Bronchial epithelial cell (primary cell): ENCODE measurements at places on chromosomes 2 and 18.

DNA sequence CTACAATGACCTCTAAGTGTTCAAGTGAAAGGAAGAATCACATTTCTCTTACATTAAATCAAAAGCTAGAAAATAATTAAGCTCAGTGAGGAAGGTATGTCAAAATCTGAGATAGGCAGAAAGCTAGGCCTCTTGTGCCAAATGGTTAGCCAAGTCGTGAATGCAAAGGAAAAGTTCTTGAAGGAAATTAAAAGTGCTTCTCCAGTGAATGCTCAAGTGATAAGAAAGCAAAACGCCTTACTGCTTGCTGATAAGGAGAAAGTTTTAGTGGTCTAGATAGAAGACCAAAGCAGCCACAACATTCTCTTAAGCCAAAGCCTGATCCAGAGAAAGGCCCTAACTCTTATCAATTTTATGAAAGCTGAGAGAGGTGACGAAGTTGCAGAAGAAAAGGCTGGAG lies 932.3 kb upstream of the ACVR2A start:
- DNase-seq: no peak

DNA sequence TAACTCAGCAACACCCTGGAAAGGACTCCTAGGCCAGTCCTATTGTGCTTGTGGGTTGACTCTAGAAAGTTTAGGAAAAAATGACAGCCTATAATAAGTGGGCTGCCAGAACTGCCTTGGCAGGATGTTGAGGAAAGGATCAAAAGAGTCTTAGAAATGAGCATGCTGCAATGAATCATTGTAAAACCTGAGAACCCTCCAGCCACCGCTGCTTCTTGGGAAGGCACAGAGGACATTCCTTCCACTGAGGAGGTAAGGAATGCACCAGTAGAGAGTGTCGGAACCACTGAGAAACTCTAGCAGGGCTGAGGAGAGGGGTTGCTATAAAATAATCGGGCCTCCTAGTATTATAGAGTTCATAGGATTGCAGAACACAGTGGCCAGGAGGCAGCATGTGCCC lies 146.7 kb upstream of the SMIM21 start:
- DNase-seq: no peak

DNA sequence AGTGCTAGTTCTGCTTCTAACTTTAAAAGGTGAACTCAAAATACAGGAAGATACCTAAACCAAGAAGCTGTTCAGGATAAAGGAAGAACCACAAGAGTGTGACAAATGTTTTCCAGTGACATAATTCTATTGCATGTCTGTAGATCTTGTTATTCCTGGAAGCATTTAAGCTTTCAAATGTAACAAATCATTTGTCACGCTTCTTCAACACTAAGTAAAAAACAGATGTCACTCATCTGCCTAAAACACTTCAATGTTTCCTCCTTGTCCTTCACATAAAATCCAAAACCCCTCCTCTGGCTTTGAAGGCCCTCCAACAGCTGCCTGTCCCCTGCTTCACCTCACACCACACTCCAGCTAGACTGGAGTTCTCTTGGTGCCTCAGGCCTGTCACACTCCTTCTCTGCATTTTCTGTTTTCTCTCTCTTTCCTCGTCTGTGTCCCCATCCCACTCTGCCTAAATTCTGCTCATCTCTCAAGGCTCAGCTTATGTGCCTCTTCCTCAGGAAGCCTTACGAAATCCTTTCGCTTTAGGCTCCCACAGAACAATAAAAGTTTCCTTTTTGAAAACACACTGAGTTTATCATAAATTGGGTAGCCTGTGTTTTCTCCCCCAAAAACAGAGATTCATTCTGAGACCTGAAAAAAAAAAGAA lies 6.4 kb upstream of the CLEC4F start:
- DNase-seq: no peak

DNA sequence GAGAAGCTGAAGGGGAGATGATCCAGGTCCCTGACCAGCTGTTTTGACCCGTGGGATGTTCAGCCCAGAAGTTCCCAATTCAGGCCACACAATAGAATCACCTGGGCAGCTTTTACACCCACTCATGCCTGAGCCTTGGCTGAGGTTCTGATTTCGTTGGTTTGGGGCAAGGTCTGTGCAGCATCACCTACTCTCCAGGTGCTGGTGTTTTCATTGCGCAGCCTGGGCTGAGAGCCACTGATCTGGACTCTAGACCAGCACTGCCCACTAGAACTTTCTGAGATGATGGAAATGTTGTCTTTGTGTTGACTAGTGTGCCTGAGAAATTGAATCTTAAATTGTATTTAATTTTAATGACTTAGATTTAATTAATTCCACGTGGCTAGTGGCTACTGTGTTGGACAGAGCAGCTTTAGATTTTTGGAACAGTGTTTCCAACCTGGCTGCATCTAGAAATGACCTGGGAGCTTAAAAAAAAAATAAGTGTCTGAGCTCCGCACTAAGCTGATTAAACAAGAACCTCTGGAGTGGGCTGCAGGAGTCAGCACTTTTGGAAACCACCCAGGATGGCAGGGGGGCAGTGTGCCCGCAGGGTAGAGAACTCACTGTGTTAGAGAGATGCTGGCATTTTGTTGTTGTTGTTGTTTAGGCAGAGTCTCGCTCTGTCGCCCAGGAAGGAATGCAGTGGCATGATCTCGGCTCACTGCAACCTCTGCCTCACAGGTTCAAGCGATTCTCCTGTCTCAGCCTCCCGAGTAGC lies 33.7 kb downstream of the DYSF start:
- no peak for DNase-seq

- DNase-seq: no peak
Observed at GRCh38 chr18:77911971-77912605, 662.4 kb downstream of the GALR1 start.

DNA sequence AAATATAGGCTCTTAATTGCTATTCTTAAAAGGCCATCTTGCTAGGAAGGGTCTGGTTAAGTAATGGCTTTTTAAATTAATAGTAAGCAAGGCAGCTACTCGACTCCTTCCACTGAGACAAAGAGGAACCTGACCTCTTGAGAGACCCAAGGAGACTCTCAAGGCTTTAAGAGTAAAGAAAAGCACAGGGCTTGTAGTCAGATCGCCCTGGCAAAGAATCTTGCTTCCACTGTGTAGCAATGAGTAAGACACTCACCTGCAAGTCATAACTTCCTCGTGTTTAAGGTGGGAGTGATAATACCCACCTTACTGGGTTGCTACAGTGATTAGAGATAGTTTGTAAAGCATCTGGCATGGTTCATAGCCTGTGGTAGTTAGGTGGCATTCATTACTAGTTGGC lies 274.5 kb downstream of the TSN start:
- DNase-seq: peak; percentile 32

DNA sequence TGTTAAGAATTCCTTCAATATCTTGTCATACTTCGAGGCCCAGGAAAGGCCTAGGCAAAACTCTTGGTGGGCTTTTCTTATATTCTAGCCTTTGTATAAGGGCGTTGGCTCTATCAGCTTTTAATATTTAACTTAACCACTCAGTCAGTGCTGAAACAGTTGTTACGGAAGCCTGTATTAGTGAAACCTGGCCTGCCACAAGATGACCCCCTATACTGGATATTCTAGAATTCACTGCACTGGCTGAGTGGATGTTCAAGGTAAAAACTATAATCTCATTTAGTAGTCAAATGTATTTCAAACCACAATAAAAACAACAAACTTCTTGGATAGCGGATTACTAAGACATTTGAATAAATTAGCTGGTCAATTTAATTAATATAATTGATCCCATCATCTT lies 91.7 kb upstream of the HNMT start:
- DNase-seq: no peak

GRCh38 chr2:134416018-134416417 lies 162.1 kb downstream of the MGAT5 start:
- DNase-seq: no peak

- DNase-seq: no peak
Observed at GRCh38 chr2:81984969-81985637, 1680.6 kb upstream of the LRRTM1 start.

- no peak for DNase-seq
Observed at GRCh38 chr2:120691410-120691809, 44.3 kb upstream of the GLI2 start.

GRCh38 chr2:8457699-8458502 lies 224.0 kb upstream of the ID2 start:
- DNase-seq: no peak

GRCh38 chr18:46541626-46542189 lies 115.3 kb downstream of the LOXHD1 start:
- no peak for DNase-seq

GRCh38 chr18:54829856-54830255 lies 1.6 kb downstream of the RAB27B start:
- DNase-seq: peak; percentile 78

DNA sequence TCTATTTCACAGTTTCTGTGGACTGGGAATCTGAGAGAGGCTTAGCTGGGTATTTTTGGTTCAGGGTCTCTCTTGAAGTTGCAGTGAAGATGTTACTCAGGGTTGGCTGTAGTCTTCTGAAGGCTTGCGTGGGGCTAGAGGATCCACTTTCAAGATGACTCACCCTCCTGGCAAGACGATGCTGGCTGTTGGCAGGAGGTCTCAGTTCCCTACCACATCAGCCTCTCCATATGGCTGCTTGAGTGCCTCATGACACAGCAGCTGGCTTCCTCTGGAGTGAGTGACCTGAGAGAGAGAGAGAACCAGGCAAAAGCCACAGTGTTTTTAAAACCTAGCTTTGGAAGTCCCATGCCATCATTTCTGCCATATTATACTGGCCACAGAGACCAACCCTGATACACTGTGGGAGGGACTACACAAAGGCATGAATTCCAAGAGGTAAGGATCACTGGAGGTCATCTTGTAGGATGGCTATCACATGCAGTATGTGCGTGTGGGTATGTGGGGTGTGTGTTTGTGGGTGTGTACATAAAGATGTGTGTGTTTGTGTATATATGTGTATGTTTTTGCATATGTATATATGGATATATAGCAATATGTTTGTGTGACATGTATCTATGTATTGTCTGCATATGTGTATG lies 25.1 kb downstream of the DNPEP start:
- peak; percentile 84 for DNase-seq

DNA sequence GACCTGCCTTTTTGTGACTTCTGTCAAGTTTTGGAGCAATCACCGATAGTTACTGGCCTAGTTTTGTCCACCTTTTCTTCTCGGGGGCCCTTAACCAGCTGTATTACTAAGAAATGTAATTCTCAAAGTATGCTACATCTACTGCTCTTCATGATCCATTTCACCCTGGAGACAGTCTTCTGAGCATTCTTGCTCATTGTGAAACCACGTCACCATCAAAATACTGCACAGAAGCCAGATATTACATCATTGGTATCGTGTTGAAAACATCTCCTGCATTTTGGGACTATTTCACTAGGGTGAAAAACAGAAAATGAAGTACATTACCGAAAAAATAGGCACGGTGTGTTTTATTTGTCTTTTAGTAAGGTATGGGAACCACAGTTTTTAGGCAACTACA lies 11.7 kb downstream of the LYPD6B start:
- DNase-seq: no peak

DNA sequence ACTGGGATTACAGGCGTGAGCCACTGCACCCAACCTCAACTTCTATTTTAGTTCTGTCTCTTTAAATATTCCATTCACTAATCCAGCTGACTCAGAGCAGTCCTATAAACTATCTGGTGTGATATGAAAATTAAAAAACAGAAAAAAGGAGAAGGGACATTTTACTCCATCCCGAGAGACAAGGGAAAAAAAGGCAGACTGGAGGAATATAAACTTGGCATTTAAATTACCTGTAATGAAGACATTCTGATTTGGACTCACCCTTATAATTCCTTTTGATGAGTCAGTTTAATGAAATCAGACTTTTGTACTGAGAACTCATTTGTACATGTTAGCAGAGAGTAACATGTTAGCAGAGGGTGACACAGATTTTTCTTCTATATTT lies 74.8 kb upstream of the RIOK3 start:
- DNase-seq: peak; percentile 80

GRCh38 chr2:105237045-105237765 lies 4.3 kb upstream of the GPR45 start:
- no peak for DNase-seq

DNA sequence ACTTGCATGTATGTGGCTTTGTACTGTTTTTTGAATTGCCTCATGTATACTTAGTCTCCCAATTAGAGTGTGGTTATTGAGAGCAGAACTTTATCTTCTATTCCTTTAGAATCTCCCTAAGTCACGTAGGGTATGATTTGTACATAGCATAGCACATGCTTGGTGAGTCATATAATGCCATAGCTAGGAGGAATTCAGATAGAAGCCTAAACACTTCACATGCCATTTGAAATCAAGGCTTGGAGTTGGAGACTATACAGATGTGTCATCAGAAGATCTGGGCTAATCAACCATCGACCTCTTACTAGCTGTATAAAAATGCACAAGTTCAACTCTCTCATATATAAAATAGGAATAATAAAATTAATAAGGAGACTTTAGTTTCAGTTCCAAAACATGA lies 222.6 kb upstream of the ST6GAL2 start:
- peak; percentile 15 for DNase-seq
